Stimulated activated naive CD8-positive, alpha-beta T cell treated with anti-CD3 and anti-CD28 coated beads, Interleukin-15, amount 100 ng/mL, for 72 hours (primary cell): ENCODE measurements at places on chromosomes 16 and 17.

DNA sequence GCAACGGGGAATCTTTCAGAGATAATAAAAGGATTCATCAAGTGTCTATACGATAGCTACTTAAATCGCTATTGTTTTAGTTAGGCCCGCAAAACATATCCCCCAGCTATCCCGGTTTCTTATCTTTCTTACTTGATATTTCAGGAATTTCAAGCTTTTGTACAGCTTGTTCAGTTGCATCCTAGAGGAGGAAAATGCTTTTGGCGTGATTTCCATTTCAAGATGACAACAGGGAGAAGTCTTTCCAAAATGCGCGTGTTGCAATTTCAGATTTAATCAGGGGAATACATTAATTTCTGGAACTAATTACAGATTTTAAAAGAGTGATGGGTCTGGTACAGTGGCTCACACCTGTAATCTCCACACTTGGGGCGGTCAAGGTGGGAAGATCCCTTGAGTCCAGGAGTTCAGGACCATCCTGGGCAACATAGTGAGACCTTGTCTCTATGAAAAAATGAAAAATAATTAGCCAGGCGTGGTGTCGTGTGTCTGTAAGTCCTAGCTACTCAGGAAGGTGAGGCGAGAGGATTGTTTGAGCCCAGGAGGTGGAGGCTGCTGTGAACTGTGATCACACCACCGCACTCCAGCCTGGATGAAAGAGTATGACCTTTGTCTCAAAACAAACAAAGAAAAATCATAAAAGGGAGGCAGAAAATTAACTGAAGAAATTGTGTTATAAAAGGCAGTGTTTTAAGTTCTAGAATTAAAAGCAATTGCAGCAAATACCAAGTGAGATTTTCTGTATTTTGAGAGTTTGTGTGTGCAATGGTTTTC is 546.1 kb downstream of the MAF start:
- no peak for DNase-seq

- DNase-seq, result no peak
These were observed 2.8 kb downstream of the LLGL1 start for GRCh38 chr17:18228176-18228682.

DNA sequence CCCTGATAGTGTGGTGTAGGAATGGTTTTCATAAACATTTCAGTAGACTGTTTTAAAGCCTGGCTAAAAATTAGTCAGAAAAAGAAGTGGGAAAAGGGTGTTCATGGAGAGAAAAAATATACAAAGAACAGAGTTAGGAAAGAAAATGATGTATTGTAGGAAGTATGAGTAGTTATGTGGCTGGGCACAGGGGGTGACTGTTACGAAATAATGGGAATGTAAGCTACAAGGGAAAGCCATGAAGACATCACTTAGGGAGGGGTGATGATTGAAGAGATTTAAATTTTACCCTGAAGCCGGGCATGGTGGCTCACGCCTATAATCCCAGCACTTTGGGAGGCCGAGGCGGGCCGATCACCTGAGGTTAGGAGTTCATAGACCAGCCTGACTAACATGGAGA is 55.3 kb downstream of the NUP88 start:
- DNase-seq, result no peak

DNA sequence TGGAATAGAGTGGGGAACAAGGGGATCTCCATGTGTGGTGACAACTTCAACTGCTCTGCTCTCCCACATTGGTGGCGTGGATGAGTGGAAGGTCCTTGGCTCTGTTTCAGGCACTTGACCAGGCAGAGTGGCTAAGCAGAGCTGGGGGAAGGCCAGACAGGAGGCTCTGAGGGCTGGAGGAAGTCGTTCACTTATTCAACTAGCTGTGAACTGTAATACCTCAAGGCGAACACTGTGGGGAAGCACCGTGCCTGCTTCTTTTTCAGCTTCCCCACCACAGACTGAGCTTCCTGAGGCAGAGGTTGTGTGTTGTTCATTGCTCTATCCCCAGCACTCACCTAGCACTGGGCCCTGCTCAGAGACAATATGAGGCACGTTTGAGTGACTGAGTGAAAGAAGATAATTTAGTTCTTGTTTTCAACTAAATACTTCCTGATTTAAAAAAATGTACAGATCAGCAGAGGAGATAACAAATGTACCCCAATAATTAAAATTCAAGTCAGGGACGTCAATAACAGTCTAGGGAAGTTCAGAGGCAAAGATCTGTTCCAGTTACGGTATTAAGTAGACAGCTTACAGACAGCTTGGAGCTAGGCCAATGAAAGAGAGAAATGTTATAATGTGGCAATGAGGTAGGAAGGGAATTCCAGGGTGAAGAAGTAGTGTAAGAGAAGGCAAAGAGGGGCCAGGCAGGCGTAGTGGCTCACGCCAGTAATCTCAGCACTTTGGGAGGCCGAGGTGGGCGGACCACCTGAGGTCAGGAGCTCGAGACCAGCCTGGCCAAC is 34.7 kb downstream of the MYO18A start:
- peak; percentile 57 for DNase-seq

DNA sequence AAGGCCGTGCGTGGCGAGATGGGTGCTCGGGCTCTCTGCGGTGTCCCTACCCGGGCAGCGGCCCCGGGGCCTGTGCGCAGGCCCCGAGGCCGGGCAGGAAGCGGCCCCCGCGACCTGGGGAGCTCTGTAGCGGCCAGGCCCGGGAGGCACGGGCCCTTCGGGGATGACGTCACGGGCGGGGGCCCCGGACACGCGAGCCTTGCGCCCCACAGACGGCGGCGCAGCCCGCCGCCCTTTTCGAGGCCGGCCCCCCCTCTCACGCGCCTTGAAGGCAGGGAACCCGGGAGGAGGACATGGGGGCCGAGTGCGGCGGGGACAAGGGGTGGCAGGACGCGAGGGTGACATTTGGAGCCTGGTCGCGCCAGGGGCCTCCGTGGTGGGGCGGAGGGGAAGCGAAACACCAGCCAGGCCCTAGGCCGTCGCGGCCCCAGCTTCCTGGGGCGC is 1.1 kb downstream of the RAI1 start:
- DNase-seq, result peak; percentile 76

GRCh38 chr16:49281843-49282642 is 405 bp upstream of the CBLN1 start:
- DNase-seq, result peak; percentile 82

DNA sequence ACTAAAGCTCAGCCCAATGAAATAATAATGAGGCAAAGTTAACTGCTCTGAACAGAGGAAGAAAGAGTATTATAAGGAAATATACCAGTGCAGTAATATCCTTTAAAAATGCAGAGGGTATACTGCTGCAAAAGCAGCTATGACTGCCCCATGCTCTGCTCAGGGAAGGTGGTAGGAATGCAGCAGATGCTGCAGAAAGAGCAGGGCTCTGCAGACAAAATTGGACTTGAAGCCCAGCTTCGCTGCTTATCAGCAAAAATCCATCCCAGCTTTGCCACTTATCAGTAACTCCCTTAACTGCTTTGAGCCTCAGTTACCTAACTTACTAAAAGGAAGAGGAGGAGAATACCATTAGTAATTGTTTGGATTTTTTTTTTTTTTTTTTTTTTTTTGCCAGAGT is 533.8 kb upstream of the CDH5 start:
- no peak for DNase-seq

DNA sequence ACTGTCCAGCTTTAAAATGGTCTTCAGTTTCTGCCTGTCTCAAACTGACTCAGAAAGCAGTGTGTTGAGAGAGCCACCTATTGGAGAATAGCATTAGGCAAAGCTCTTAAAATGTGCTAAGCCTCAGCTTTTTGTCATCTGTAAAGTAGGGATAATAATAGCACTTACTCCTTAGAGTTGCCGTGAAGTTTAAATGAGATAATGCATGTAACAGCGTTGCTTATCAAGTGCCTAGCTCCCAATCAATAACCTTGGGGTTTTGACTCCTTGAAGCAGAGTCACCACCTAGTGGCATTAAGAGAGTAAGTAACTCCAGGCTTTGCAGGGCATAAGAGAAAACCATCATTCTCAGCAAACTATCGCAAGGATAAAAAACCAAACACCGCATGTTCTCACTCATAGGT is 163.3 kb downstream of the HS3ST2 start:
- DNase-seq, result no peak
